Ascending aorta (tissue), 2 donors: ENCODE measurements at places on chromosomes 4 and X.
A peak's percentile ranks its signal among the peaks of the same experiment; 100 is the strongest.

DNA sequence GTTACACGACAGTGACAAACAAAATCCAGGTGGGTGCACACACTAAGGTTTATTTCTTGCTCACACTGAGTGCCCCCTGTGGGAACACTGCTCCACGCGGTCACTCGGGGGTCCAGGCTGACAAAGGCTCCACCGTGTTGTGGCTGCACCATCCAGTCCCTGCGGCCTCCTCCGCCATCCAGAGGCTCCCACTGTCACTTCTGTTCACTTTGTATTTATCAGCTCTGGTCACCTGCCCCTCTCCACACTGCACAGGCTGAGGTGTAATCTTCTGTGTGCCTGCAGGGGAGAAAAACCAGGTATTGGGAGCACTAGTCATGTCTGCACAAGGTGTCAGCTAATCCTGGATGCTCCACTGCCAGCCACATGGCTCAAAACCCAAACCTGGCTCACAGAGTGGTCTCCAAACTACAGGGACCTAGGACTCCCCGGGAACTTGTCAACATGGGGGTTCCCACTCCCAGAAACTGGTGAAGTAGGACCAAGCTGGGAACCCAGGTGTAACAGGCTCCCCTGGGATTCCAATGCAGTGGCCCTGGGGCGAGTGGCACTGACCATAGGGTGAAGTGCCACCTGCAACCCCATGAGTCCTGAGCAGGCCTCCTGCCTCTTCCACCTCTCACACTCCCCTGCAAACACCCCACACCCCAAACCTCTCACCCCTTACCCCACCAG, 25.5 kb downstream of the HMX1 start:
- DNase-seq: no peak
- no peaks in the 10 kb centered on the region for H3K27me3 ChIP-seq
- no peaks in the 10 kb centered on the region for H3K4me1 ChIP-seq
- H3K4me3 ChIP-seq: no peak overlapping the region
- no peak overlapping the region for H3K27ac ChIP-seq
- H3K36me3 ChIP-seq: no peaks in the 10 kb centered on the region

GRCh38 chr4:153497988-153498967, 32.1 kb downstream of the TMEM131L start:
- H3K4me1 ChIP-seq: peaks cover 42% of the 10 kb centered on the region
- peak overlapping the region; percentile 81 for H3K27ac ChIP-seq
- H3K4me3 ChIP-seq: peak overlapping the region; percentile 45
- H3K36me3 ChIP-seq: no peaks in the 10 kb centered on the region
- DNase-seq: no peak

DNA sequence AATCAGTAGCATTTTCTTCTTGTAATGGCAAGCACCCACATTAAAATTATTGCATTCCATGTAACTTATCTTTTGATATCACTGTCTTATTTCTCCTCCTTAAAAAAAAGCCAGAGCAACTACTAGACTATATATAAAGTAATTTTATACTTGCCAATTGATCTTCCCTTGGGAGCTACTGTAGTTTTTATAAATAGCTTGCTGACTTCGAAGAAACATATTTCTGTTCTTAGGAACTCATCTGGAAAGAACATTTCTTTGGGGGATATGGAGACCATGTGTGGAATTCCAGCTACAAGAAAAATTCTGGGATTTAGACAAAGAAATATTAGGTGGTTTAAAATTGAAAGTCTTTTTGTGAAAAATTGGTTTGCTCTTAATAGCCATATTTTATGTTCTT, 94.9 kb downstream of the BMPR1B start:
- H3K4me1 ChIP-seq: no peaks in the 10 kb centered on the region
- H3K4me3 ChIP-seq: no peak overlapping the region
- H3K36me3 ChIP-seq: no peaks in the 10 kb centered on the region
- no peak overlapping the region for H3K27ac ChIP-seq
- no peak for DNase-seq

- H3K4me1 ChIP-seq: no peaks in the 10 kb centered on the region
- H3K36me3 ChIP-seq: no peaks in the 10 kb centered on the region
- H3K27ac ChIP-seq: peak overlapping the region; percentile 92
- no peaks in the 10 kb centered on the region for H3K27me3 ChIP-seq
Observed at GRCh38 chr4:98930311-98930865, 1.5 kb upstream of the EIF4E start.

DNA sequence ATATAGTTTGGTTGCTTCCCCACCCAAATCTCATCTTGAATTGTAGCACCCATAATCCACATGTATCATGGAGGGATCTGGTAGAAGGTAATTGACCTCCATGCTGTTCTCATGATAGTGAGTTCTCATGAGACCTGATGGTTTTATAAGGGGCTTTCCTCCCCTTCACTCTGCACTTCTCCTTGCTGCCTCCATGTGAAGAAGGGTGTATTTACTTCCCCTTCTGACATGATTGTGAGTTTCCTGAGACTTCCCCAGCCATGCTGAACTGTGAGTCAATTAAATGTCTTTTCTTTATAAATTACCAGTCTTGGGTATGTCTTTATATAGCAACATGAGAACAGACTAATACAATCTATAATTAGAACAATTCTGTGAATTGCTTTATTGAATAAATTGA, 11.9 kb upstream of the DCAF4L1 start:
- no peaks in the 10 kb centered on the region for H3K4me1 ChIP-seq
- H3K27ac ChIP-seq: no peak overlapping the region
- H3K4me3 ChIP-seq: no peak overlapping the region
- H3K27me3 ChIP-seq: no peaks in the 10 kb centered on the region
- DNase-seq: no peak

DNA sequence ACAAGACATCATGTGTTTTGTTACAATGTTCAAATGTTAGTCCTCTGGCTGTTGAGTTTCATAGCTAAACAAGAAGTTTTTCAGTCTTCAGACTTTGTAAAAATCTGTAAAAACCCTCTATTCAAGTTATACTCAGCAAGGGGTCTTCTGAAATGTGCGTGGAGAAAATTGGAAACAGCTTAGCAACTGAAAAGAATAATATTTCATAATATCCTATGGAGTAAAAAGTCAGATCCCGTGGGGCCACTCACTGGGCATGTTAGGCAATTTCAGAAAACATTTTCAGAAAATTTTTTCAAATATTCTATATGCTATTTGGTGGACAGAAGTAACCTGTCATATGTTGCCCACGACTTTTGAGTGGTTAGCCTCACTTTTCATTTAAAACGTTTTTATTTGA, 118.3 kb downstream of the CORIN start:
- H3K27ac ChIP-seq: no peak overlapping the region
- H3K27me3 ChIP-seq: no peaks in the 10 kb centered on the region
- no peaks in the 10 kb centered on the region for H3K36me3 ChIP-seq
- H3K4me3 ChIP-seq: no peak overlapping the region

DNA sequence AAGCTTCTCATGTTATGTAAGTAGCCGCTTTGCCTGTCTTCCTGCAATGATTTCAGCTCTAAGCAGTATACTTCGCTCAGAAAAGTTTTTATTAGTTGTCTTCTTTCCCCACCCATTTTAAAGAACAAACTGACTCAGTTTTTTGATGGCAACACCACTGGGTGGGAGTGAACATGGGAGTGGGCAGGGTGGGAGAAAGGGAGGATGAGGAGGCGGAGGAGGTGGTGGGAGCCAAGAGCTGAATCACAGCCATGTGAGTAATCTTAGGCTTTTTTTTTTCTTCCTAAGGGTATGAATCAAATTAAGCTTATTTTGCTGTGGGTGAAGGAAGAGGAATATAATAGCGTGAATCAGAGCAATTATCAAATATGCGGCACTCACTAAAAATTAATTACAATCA, 574.3 kb upstream of the DIPK2B start:
- no peak overlapping the region for H3K4me3 ChIP-seq
- no peaks in the 10 kb centered on the region for H3K36me3 ChIP-seq
- DNase-seq: no peak
- peak overlapping the region; percentile 23 for H3K27ac ChIP-seq
- H3K4me1 ChIP-seq: no peaks in the 10 kb centered on the region

GRCh38 chr4:151667048-151667447, 93.8 kb downstream of the GATB start:
- H3K4me1 ChIP-seq: no peaks in the 10 kb centered on the region
- no peak overlapping the region for H3K4me3 ChIP-seq
- no peaks in the 10 kb centered on the region for H3K27me3 ChIP-seq
- no peaks in the 10 kb centered on the region for H3K36me3 ChIP-seq
- no peak overlapping the region for H3K27ac ChIP-seq

DNA sequence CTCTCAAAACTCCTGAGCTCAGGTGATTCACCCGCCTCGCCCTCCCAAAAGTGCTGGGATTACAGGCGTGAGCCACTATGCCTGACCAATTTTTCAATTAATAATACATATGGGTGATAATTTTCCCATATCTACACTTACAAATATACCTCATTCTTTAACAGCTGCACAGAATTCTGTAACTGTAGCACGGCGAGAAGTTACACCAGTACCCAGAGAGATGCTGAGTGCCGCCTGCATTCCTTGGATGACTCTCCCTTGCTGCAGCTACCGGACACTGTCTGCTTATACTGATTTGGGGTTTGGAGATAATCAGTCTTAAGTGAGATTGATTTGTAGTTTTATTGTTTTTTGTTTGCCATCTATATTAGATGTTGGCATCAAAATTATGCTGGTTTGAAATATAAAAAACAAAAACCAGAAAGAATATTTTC, 5.8 kb downstream of the TIFA start:
- no peak overlapping the region for H3K4me3 ChIP-seq
- H3K36me3 ChIP-seq: peaks cover 17% of the 10 kb centered on the region
- no peaks in the 10 kb centered on the region for H3K27me3 ChIP-seq
- DNase-seq: no peak

DNA sequence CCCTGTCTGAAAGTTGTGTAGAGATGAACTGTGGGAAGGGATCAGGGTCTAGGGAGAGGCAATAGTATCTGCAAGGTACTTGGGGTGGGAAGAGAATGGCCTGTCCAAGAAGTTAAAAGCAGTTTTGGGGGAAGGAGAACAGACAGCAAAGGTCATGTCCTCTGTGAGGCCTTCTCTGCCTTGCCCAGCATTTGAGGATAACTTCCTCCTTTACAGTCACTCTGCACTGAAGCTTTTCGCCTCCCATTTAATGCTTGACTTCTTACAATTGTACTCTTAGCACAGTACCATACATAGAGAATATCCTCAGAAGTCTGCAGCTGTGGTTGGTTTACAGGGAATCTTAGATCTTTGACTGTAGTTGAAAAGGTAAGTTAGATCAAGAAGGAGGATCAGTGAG, 121.8 kb upstream of the AP1S2 start:
- no peak overlapping the region for H3K27ac ChIP-seq
- DNase-seq: no peak
- H3K4me1 ChIP-seq: no peaks in the 10 kb centered on the region
- no peak overlapping the region for H3K4me3 ChIP-seq

- DNase-seq: no peak
- no peaks in the 10 kb centered on the region for H3K27me3 ChIP-seq
- no peak overlapping the region for H3K27ac ChIP-seq
- no peaks in the 10 kb centered on the region for H3K4me1 ChIP-seq
Observed at GRCh38 chrX:39247536-39247935, 446.3 kb downstream of the MID1IP1 start.
